ENCODE measurements at places on chromosomes 3 and 15. TPM values are rescaled to one million over a fixed set of nuclear protein-coding genes. Genes with fewer than 3 reads are reported as not detected.

GRCh38 chr3:58230876-58231552, 6.6 kb upstream of the ABHD6 start:
- no peak for DNase-seq

GRCh38 chr3:4695846-4696245, 202.7 kb downstream of the ITPR1 start:
- no peak for DNase-seq

- DNase-seq, result no peak
Measured at GRCh38 chr3:15155840-15156360, 50.1 kb upstream of the CAPN7 start.

Gene GATA2
- 5.5 TPM for total RNA-seq

All from fibroblast of the aortic adventitia (primary cell).